ENCODE measurements at places on chromosomes 11 and 22.
A peak's percentile ranks its signal among the peaks of the same experiment; 100 is the strongest.

DNA sequence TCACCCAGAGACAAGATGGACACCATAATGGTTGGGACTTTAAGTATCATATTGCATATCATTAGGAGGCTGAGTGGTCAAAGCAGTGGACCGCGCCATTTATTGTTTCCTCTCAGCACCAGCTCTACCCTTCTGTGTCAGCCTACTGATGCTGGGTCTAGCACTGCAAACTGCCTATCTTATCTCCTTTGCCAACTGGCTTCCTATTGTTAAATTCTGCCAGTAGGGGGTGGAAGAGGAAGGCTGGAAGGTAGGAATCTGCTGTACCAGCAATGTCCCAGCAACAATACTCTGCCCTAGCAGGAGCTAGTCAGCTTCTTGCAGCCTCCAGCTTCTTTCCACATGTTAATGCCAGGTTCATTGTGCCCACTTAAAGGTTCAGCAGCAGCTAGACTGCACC is 367.1 kb upstream of the PDGFD start:
- no peak for DNase-seq

GRCh38 chr11:57653163-57653562 is 3.5 kb upstream of the YPEL4 start:
- DNase-seq, result no peak

DNA sequence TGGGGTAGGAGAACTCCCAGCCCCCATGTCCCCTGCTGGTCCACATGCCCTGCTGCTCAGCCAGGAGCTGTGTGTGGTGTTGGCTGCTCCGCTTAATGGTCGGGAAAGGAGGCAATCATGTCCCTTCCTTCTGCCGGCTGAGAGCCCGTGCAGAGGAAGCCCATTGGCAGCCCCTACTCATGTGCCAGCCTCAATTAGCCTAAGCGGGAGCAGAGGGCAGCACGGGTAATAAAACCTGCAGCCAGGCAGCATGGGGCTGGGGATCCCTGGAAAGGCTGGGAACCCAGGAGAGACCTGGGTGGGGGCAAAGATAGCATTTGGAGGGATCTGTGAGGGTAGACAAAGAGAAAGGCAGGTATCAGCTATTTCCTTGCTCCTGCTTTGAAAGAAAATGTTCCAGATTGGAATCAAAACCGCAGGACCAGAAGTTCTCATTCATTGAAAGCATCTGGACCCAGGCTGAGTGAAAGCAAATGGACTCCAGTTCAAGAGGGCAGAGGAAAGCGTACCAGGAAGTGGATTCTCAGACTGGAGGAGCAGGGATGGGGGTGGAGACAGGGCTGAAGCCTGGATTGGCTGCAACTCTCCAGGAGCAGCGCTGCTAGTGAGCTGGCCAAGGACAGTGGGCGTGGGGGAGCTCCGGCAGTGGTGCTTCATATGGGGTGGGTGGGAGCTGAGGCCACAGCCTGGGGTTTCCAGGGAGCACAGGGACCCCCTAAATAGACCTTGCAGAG is 103.4 kb upstream of the NECTIN1 start:
- DNase-seq, result no peak

- DNase-seq, result no peak
Observed at GRCh38 chr22:49499433-49500075, 328.1 kb downstream of the BRD1 start.

DNA sequence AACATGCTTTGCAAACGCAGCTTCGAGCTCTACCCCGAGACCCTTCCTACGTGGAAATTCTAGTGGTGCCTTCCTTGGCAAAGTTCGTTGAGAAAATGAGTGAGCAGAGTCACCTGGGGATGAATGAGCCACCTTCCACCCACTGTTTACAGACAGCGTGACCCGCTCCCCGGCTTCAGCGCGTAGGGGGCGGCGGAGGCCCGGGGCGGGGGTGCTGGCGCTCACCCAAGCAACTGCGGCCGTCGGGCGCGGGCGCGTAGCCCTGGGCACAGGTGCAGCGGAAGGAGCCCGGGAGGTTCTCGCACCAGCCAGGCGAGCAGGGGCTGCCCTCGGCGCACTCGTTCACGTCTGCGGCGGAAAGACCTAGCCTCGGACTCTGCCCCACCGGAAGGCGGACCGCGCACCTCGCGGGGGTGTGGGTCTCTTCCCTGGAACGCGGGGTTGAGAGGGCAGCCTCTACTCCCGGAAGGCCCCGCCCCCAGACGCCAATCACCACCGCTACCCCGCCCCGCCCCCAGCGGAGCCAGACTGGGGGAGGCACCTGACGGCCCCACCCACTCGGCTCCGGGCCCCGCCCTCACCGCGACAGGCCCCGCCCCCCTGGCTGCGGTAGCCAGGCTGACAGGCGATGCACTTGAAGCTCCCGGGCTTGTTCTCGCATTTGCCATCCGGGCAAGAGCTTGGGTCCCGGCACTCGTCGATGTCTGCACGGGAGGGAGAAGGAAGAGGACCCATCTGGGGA is 11.8 kb downstream of the LTBP3 start:
- no peak for DNase-seq

- DNase-seq, result no peak
Observed at GRCh38 chr11:46202149-46202548, 75.3 kb upstream of the CREB3L1 start.

DNA sequence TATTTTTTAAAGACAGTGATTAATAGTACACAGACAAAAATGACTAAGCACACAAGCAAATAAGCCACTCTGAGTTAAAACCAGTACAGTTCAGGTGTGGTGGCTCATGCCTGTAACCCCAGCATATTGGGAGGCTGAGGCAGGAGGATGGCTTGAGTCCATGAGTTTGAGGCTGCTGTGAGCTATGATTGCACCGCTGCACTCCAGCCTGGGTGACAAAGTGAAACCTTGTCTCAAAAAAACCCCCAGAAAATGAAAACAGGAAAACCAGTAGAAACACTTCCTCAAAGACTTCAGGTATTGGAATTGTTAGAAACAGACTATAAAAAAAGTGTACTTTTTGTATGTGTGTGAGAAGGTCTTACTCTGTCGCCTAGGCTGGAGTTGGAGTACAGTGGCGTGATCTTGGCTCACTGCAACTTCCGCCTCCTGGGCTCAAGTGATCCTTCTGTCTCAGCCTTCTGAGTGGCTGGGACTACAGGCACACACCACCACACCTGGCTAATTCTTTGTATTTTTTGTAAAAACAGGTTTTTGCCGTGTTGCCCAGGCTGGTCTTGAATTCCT is 33.0 kb downstream of the PPP6R2 start:
- no peak for DNase-seq

GRCh38 chr11:88292171-88292843 is 45.2 kb downstream of the CTSC start:
- DNase-seq, result no peak

DNA sequence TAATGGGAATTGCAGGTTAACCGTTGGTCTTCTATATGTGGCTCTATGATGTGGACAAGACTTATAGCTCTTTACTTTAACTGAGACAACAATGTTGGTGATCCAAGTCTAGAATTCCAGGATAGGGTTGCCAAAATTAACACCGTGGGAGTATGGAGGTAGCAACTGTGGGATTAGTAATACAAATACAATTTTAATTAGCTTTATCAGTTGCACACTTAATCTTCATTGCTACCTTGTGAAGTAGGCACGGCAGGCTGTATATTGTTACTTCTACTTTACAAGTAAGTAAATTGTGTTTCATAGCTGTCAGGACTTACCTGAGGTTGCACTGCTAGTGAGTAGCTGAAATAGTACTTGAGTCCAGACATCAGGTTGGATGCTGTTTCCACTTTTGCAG is 21.0 kb downstream of the MTMR3 start:
- no peak for DNase-seq

DNA sequence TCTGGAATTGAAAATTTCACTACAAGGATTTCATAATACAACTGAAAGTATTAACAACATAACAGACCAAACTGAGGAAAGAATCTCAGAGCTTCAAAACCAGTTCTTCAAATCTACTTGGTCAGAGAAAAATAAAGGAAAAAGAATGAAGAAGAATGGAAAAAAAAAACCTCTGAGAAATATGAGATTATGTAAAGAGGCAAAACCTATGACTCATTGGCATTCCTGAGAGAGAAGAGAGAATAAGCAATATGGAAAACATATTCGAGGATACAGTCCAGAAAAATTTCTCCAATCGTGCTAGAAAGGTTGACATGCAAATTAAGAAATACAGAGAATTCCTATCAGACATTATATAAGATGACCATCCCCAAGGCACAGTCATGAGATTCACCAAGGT is 23.4 kb upstream of the GPR83 start:
- DNase-seq, result no peak

GRCh38 chr11:43736502-43737200 is 56.1 kb downstream of the HSD17B12 start:
- no peak for DNase-seq

- DNase-seq, result no peak
Observed at GRCh38 chr22:17250380-17251082, 31.3 kb upstream of the ADA2 start.

- no peak for DNase-seq
Observed at GRCh38 chr22:49765091-49765771, 62.4 kb downstream of the BRD1 start.

- DNase-seq, result no peak
Observed at GRCh38 chr11:102239911-102240310, 77.4 kb upstream of the BIRC3 start.

GRCh38 chr11:63613517-63614135 is 607 bp downstream of the PLAAT3 start:
- DNase-seq, result peak; percentile 81

GRCh38 chr11:61567286-61568061 is 13.4 kb downstream of the SYT7 start:
- DNase-seq, result peak; percentile 53

DNA sequence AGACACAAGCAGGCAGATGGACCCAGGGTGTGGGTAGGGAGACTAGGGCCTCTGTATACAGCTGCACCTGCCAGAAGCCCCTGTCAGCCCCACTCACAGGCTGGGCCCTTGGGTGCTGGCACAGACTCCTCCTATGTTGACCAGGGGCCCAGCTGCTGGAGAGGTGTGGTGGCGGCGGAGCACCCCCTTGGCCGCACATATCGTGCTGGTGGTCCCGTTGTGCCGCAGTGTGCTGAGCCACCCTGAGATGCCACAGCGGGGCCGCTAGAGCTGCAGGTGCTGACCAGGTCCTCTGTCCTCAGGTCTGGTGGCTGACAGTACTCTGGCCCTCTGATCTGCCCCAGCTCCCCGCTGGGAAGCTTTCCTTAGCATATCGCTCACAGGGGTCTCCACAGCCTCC is 30.2 kb upstream of the B3GAT1 start:
- no peak for DNase-seq

DNA sequence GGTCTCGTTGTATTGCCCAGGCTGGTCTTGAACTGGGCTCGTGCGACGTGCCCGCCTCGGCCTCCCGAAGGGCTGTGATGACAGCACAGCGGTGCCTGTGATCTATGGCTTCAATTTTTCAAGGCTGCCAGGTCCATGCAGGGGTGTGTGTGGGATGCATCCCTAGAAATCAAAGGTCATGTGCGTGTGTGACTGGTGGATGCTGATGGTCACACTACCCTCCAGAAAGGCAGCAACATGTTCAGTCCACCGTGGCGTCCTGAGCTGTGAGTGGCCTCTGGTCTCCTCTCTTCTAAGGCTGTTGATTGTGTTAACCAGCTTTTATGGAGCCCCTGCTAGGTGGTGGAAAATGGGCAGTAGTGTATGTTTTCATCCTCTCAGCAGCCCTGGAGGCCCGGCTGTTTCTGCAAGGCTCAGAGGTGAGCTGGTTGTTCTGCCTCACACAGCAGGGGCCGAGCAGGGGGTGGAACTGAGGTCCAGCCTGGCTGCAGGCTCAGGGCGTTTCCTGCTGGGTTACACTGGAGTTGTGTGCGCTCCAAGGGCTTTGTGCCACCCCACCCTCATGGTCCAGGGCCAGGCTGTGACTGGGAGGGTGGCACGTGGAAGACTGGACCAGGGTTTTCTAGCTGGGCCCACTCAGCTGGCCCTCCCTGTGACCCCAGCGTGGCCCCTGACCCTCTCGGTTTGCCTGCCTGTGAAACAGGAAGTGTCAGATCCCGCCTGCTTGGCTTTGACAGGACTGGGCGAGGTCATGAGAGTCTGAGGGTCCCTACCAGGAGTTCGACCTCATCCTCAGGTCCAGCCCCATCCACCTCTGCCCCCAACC is 7.7 kb downstream of the BIK start:
- no peak for DNase-seq

DNA sequence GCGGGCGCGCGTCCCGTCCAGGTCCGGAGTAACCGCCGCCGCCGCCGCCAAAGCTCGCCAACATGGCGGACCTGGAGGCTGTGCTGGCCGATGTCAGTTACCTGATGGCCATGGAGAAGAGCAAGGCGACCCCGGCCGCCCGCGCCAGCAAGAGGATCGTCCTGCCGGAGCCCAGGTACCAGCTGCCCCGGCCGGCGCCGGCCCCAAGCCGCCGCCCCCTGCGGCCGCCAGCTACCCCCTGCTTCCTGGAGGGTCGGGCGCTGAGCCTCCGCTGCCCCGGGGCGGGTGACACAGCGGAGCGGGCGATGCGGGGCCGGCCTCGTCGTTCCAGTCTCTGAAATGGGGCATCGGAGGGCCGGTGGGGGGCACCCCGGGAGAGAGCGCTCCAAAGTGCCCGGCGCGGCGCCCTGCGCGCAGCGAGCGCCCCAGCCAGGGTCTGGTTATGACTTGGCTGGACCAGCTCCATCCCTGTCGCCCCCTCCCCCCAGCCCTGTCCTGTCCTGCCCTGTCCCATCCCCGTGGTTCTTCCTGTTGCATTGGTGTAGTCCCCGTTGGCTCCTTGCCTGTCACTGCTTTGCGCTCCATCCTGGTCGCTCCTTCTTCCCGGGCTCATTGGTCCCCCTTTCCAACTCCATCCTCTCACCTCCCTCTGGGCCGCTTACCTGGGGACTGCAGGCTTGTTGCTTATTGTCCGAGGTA is 653 bp downstream of the GRK3 start:
- no peak for DNase-seq

GRCh38 chr11:62909107-62909894 is 11.9 kb downstream of the CHRM1 start:
- no peak for DNase-seq

GRCh38 chr11:32752001-32752400 is 42.5 kb downstream of the CCDC73 start:
- no peak for DNase-seq

- DNase-seq, result no peak
Observed at GRCh38 chr11:91394727-91395414, 829.7 kb upstream of the FAT3 start.

GRCh38 chr11:105179542-105180278 is 40.1 kb upstream of the CARD18 start:
- DNase-seq, result no peak

DNA sequence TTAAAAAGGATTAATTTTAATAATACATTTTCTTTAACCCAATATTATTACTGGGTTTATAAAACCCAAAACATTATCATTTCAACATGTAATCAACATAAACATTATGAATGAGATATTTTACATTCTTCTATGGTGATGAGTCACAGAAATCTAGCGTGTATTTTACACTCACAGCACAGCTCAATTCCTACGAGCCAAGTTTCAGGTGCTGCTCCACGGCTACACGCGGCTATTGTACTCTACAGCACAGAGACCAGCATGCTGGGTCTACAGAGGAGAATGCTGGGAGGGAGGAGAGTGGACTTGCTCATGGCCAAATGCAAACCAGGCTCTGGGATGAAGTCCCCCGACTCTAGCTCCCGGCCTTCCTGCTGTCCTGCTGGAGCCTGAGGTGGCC is 72.0 kb upstream of the LMO1 start:
- no peak for DNase-seq

- no peak for DNase-seq
Observed at GRCh38 chr11:73325036-73325981, 17.2 kb downstream of the ARHGEF17 start.

- no peak for DNase-seq
Observed at GRCh38 chr11:123622576-123622975, 31.8 kb downstream of the SCN3B start.

GRCh38 chr22:42800451-42801251 is 56.4 kb downstream of the ARFGAP3 start:
- DNase-seq, result no peak

Data from posterior cingulate gyrus (tissue), 11 donors.